ENCODE measurements at places on chromosomes 12 and 14. TPM values are rescaled to one million over a fixed set of nuclear protein-coding genes. Genes with fewer than 3 reads are reported as not detected.

GRCh38 chr14:65000898-65001591 is 14.3 kb downstream of the FNTB start:
- H3K4me3 ChIP-seq, result no peak overlapping the region
- no peaks in the 10 kb centered on the region for H3K27me3 ChIP-seq
- H3K36me3 ChIP-seq, result peaks cover 2% of the 10 kb centered on the region
- no peak overlapping the region for H3K27ac ChIP-seq
- DNase-seq, result no peak

DNA sequence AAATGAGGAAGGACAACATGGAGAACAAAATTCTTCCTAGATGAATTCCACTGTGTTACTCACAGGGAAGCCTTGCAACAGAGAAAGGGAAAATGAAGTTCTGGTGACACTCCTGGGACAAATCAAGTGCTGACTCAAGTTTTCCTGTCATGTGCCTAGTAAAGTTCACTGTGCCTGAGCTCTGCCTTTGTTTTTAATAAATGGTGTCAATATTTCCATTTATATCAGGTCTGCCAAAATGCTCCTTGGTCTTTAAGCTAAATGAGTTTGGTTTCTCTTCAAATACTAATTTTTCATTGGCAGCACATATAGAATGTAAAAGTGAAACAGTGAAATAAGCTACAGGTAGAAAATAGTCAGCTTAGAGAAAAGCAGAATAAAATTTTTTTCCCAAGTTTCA is 33.0 kb downstream of the HIGD1C start:
- no peak overlapping the region for H3K27ac ChIP-seq
- H3K36me3 ChIP-seq, result peaks cover 9% of the 10 kb centered on the region
- no peak overlapping the region for H3K4me3 ChIP-seq

GRCh38 chr14:55926007-55926406 is 192.2 kb upstream of the PELI2 start:
- H3K27me3 ChIP-seq, result peaks cover 3% of the 10 kb centered on the region
- H3K4me3 ChIP-seq, result no peak overlapping the region
- no peak overlapping the region for H3K27ac ChIP-seq

DNA sequence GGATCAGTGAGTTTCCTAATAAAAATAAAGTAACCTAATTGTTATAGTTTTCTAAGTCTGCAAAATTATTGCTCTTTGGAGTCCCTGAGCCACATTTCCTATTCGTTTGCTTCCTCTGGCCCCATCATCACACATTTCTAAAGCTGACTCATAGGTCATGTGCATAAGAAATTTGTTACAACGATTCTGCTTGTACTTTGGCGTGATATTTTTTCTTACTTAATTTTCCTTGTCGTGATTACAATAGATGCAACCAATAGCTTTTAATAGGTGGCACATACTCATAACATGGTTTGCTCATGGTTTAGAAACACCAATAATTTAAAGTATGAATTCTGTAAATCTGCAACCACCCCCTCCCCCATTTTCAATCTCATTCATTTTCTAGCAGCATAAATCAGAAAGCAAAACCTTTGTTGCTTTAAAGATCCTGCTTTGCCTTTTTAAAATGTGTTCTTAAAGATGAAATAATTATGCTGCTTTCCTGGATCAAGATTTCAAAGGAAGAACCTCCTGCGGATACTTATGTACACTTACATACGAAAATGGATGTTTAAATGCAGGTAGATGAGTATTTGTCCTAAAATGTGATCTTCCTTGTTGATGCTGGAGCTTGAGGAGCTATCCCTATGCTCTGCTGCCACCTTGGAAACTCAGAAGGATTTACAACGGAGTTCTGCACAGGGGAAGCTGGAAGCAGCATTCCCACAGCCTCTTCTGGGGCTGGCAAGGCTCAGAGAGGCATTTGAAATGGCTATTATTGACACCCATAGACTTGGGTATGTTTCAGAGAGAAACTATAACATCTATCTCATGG is 1.7 kb upstream of the FLRT2 start:
- no peak overlapping the region for H3K4me3 ChIP-seq
- no peak for DNase-seq
- H3K36me3 ChIP-seq, result no peaks in the 10 kb centered on the region
- no peaks in the 10 kb centered on the region for H3K27me3 ChIP-seq
- no peak overlapping the region for H3K27ac ChIP-seq

GRCh38 chr12:89566615-89567014 is 40.8 kb upstream of the POC1B start:
- no peak overlapping the region for H3K27ac ChIP-seq
- no peak overlapping the region for H3K4me3 ChIP-seq
- H3K36me3 ChIP-seq, result no peaks in the 10 kb centered on the region

DNA sequence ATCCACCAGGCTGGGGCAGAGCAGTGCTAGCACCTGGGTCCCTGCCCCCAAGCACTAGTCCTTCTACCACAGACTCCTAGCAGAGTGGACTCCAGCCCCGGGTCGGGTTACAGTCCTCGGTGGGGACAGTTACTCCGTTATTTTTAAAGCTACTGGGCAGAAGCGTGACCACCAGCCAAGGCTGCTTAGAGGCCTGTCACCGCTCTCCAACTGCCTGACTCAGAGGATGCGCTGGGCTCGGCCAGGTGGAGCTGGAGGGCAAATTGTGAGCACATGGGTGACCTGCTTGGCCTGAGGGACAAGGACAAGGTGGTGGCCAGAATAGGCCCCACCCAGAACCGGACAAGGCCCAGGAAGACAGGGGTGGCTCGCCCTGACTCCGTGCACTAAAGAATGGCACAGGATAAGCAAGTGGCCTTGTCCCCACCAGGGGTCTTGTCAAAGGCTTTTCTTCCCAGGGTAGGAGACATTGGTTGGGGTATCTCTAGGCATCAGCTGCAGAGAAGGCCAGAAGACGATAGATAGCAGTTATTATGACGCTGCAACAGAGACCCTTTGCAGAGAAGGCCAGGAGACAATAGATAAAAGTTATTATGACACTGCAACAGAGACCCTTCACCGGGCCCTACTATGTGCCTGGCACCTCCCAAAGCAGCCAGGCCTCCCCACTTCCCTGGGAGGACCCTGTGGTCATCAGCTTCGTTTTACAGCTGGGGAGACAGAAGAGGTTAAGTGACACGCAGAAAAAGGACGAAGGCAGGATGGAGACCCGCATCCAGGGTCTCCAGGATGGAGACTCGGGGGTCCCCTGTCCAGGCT is 1.6 kb downstream of the ABCB9 start:
- H3K27me3 ChIP-seq, result no peaks in the 10 kb centered on the region
- H3K4me1 ChIP-seq, result peaks cover 4% of the 10 kb centered on the region
- no peak for DNase-seq
- no peaks in the 10 kb centered on the region for H3K36me3 ChIP-seq

GRCh38 chr12:75481774-75482173 is 1.2 kb downstream of the GLIPR1 start:
- DNase-seq, result no peak
- H3K4me3 ChIP-seq, result peak overlapping the region; percentile 83
- no peaks in the 10 kb centered on the region for H3K36me3 ChIP-seq

C12orf54 gene
- 2.6 TPM for total RNA-seq

PPP1R1A gene
- total RNA-seq, result not detected

ARHGAP9 gene
- total RNA-seq, result 101 TPM

BMAL2 gene
- 47.2 TPM for total RNA-seq
